Naive thymus-derived CD8-positive, alpha-beta T cell (primary cell): ENCODE measurements at places on chromosomes 16 and 17.

GRCh38 chr17:57776366-57776765, 31.3 kb upstream of the CCDC182 start:
- DNase-seq, result no peak

DNA sequence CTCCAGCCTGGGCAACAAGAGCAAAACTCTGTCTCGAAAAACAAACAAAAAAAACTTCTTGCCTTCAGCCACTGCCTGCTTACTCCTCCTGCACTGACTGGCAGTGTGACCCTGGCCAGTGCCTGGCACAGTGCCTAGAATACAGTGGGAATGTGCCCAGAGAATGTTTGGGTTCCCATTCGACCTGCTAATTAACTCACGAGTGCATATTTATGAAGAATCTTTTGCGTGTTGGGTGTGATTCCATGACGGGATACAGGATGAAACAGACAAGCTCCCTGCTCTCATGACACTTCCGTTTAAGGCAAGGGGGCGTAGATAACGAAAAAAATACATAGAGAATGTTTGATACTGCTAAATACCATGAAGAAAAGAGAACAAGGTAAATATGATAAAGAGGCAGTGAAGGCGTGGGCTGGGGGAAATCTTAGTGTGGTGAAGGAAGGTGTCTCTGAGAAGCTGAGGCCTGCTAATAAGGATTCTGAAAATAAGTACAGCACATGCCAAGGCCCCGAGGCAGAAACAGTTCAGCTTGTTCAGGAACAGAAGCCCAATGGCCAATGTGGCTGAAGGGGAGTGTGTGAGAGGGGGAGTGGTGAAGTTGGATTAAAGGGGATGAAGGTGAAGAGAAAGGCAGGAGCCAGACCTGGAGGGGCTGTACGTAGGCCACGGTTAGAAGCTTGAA, 4.3 kb downstream of the ABI3 start:
- DNase-seq, result no peak

GRCh38 chr17:42653179-42654124, 5.6 kb upstream of the TUBG2 start:
- no peak for DNase-seq

DNA sequence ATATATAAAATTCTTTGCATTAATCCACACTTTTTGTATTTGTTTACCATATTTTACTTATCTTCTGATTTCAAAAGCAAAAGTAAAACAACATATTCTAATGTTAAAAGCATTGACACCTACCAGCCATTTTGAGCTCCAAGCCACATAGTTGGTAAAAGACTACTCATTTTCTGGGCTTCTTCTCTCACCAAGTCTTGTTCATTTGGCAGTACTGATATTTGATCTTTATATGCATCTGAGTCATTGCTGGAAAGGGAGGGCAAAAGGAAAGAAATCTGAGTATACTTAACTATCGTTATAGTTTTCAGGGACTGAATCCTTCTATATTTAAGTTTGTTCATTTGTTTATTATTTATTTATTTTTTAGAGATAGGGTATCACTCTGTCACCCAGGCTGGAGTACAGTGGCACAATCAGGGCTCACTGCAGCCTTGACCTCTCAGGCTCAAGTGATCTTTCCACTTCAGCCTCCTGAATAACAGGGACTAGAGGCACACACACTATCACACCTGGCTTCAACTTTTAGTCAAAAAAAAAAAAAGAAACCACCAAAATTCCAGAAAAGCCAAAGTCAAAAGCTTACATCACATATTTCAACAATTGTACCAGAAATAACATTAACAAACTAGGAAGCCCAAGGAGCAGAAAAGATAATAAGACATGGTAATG, 121.0 kb upstream of the TOB1 start:
- no peak for DNase-seq

- DNase-seq, result no peak
Observed at GRCh38 chr17:66221755-66222530, 7.3 kb downstream of the APOH start.

GRCh38 chr17:43784628-43785101, 4.4 kb downstream of the CFAP97D1 start:
- DNase-seq, result no peak

GRCh38 chr16:3745751-3746355, 28.5 kb upstream of the TRAP1 start:
- DNase-seq, result no peak

DNA sequence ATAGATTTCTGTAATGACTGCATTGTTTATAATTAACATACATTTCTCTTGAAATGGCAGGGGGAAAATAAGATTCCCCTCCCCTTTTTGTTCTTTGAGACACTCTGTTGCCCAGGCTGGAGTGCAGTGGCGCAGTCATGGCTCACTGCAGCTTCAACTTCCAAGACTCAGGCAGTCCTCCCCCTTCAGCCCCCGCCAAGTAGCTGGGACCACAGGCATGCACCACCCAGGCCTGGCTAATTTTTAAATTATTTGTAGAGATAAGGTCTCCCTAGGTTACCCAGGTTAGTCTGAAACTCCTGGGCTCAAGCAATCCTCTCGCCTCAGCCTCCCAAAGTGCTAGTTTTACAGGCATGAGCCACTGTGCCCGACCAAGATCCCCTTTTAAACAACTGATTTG, 67.7 kb downstream of the KATNIP start:
- DNase-seq, result no peak

GRCh38 chr17:13067629-13068303, 49.9 kb upstream of the ELAC2 start:
- no peak for DNase-seq

DNA sequence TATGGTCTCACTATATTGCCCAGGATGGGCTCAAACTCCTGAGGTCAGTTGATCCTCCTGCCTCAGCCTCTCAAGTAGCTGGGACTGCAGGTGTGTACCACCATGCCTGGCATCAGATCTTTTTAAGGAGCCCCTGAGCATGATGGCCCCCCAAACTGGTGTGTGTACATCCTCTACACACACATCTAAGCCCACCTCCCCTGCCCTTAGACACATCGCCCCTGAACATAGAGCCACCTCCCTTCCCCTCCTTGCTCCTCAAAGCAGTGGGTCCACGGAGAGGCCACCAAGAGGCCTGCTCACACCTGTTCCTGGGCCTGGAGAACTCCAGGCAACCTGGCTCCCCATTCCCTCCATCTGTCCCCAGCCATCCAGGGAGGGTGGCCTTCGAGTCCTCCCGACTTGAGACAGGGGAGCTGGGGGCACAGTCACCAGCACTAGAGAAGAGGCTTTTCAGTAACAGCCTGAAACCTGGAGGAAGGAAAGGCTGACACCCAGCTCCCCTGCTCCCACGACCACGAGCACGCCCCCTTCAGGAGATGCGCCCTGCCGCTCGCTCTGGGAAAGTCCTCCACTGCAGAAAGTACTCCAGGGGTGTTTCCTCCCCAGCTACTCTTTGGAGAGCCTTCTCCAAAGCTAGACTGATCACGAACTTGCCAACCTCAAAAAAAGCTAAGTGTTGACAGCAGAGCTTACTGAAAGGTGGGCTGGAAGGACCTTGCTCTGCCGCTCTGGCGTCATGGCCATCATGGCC, 12.6 kb upstream of the PRR29 start:
- DNase-seq, result no peak

GRCh38 chr17:56899403-56899802, 14.4 kb downstream of the TRIM25 start:
- no peak for DNase-seq

- DNase-seq, result no peak
Observed at GRCh38 chr16:369866-370436, 387 bp downstream of the MRPL28 start.
